GM19239 (cell line): ENCODE measurements at places on chromosomes 11 and 22.

- no peak for DNase-seq
Observed at GRCh38 chr22:26852176-26852575, 194.8 kb downstream of the MIAT start.

GRCh38 chr11:27209562-27210005, 153.4 kb downstream of the CCDC34 start:
- DNase-seq: no peak

- DNase-seq: no peak
Observed at GRCh38 chr11:88480223-88480622, 142.7 kb upstream of the CTSC start.

DNA sequence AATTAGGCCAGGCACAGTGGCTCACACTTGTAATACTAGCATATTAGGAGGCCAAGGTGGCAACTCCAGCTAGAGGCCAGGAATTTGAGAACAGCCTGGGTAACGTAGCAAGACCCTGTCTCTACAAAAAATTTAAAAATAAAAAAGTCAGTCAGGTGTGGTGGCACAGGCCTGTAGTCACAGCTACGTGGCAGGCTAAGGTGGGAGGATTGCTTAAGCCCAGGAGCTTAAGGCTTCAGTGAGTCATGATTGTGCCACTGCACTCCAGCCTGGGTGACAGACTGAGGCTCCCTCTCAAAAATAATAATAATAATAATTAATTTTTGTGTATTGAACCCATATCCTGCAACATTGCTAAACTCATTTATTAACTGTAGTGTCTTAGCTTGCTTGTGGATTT, 15.3 kb upstream of the TRIM29 start:
- DNase-seq: no peak

DNA sequence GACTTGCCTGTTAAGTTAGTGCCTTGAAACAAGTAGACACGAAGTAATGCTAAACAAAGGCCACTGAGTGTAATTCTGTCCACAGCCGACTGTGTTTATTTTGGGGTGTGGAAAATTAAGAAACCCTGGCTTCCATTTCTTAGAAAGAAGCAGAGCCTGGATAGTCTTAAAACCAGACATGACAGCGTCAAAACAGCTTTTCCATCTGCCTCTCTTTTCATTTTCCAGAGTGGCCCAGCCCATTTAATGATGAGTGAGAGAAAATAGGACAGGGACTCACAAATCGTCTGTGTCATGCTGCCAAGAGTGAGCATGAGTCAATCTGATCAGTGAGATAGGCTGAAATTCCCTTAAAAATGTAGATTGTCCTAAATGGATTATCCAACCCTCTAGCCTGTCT, 485.9 kb downstream of the JRKL start:
- DNase-seq: no peak

GRCh38 chr11:12130180-12130980, 20.0 kb downstream of the MICAL2 start:
- DNase-seq: no peak

GRCh38 chr22:28297504-28297903, 378.4 kb upstream of the PITPNB start:
- peak; percentile 15 for DNase-seq

GRCh38 chr11:118321386-118322082, 17.0 kb downstream of the CD3E start:
- no peak for DNase-seq

GRCh38 chr11:31814176-31814868, 3.2 kb upstream of the PAX6 start:
- DNase-seq: no peak

DNA sequence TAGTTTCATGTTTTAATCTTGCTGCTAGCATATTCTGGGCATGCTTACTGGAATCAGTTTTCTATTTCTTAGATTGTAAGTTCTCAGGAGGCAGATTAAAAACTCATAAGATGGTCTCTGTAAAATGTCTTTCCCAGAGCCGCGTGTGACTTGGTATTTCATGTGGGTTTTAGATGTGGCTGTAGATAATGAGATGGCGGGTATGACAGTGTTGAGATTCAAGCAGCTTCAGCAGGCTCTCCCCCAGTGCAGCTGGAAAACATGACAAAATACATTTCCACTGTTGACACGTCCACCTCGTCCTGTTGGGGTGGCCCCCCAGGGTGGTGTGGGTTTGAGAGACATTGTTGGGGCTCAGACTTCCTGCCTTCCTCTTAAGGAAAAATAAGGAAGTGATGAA, 106.8 kb downstream of the KIRREL3 start:
- no peak for DNase-seq

- DNase-seq: no peak
Observed at GRCh38 chr22:46514592-46515207, 22.7 kb downstream of the CELSR1 start.

DNA sequence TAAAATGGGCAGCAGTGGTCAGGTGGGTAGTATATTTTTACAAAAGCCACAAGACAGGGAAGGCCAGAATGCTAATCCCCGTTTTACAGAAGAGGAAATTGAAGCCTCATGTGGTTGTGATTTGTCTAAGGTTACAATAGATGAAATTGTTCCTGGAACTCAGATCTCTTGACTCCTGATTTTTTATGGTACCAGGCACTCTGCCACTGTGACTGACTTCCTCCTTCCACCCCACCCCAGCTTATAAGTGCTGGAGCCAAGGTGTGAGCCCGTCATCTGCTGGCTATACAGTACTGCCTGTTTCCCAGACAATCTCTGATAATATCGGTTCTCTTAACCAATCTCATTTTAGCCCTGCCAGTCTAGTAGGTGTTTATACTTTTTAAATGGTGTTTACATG, 1.9 kb downstream of the SLC5A1 start:
- DNase-seq: no peak

DNA sequence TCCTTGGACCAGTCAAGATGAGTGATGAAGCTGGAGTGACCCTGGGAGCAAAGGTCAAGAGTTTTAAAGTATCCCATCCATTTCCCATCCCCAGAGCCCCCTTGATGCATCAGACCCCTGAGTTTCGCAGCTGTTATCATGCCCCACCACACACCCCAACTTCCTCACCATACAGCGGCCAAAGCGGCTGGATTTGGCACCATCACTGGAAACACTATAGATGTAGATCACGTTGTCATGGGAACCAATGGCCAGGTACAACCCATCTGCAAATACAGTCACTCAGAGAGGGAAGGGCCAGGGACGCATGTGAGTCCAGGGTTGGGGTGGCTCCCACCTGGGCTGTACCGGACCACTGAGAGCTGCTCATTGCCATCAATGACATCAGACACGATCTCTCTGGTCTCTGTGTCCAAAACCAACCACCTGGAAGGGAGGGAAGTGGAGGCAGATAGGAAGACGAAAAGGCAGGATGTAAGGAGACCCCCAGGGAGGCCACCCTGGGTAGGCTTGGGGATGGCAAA, 2.2 kb upstream of the MTA2 start:
- no peak for DNase-seq

- DNase-seq: no peak
Observed at GRCh38 chr11:16572945-16573344, 165.5 kb upstream of the C11orf58 start.

DNA sequence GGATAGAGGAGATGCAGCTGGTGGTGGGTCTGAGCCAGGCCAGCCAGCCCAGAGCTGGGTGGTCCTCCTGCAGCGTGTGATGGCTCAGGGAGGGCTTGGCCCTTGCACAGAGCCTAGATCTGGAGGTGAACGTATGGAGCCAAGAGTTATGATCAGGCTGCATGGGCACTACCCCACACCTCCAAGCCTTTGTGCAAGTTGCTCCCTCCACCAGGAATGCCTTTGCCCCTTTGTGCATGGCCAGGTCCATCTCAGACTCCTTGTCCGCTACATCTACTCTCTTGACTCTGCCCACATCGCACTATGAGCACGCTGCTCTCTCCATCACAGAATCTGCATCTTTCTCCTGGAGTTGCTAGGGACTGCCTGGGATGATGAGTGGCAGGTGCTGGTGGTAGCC, 895.7 kb downstream of the TBC1D22A start:
- DNase-seq: no peak

DNA sequence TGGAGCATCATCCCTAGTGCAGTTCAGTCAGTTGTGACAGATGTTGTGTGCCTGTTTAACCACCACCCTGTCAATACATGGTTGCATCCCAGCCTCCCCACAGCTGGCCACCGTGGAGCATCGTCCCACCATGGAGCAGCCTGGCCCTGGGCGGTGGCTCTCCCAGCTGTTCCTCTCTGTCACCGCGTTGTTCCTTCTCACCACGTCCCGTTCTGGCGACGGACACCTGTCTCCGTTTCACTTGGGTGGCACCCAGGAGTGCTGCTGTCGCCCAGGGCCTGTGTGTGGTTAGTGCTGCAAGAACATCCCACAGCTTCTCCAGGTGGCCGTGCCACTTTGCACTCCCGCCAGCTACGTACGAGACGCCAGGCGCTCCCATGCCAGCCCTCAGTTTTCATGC, 26.5 kb downstream of the MUC6 start:
- DNase-seq: no peak

GRCh38 chr11:101552888-101553287, 30.9 kb downstream of the TRPC6 start:
- no peak for DNase-seq

DNA sequence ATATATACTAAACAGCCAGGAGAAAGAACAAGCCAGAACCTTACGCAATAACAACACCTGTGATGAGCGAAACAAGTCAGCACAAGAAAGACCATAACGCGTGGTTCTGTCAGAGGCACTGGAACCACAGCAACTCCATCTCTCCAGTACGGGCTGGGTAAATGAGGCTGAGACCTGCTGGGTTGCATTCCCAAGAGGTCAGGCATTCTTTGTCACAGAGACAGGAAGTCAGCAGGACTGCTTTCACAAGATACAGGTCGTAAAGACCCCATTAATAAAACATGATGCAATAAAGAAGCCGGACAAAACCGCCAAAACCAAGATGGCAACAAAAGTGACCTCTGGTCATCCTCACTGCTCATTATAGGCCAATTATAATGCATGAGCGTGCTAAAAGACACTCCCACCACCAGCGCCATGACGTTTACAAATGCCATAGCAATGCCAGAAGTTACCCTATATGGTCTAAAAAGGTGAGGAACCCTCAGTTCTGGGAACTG, 21.7 kb downstream of the TPST2 start:
- no peak for DNase-seq

GRCh38 chr22:48105259-48105658, 1342.8 kb downstream of the TBC1D22A start:
- no peak for DNase-seq

DNA sequence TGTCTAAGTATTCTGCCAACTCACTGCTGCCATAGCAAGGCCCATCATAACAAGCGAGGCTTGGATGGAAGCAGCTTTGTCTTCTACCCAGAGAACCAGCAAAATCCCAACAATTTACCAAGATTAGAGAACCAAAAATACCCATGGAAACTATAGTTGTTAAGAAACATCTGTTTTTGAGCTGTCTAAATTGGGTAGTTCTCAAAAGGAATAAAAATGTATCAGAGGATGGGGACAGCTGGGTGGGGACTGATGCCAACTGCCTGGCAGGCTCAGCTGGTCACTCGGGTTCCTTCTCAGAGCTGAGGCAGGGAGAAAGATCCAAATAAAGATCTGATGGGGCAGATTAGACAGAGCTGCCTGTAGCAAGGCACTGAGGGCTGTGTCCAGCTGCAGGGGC, 85.9 kb upstream of the GRK3 start:
- no peak for DNase-seq

DNA sequence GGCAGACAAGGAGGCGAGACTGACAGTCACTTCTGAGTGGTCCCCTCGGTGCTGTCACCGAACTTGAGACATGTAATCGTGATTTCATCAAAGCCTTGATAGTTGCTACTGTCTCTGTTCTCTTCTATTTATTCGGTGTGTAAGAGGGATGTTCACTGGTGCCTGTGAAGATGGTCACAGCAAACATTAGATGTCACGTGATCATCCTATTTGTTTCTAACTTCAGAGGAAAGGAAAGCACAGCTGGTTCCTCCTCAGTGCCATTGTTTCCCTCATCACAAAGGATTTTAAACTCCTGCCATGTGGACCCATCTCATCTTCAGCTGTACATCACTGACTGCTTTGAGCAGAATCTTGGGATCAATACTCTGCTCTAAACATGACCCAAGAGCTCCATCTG, 73.1 kb upstream of the CLMP start:
- no peak for DNase-seq

- no peak for DNase-seq
Observed at GRCh38 chr11:69653406-69653960, 12.5 kb downstream of the CCND1 start.

- no peak for DNase-seq
Observed at GRCh38 chr11:66366844-66367477, 4.6 kb downstream of the SLC29A2 start.

DNA sequence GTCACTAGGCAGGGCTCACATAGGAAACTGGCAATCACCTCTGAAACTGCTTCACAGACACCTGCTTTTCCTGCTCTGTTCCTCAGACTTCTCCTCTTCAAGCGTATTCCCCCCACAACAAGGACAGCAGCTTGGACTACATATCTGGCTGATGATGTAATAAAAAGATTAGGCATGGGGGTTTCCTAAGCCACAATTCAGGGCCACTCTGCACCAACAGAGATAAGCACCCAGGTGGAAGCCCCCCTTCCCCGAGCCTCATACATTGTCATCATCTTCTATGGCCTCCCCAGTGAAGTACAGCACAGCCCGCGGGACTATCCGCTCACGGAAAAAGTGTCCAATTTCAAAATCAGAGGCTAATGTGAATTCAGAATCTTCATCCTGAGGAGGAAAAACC, 25.0 kb upstream of the PHLDA2 start:
- DNase-seq: no peak

- no peak for DNase-seq
Observed at GRCh38 chr11:104620991-104621390, 277.3 kb downstream of the CASP12 start.

DNA sequence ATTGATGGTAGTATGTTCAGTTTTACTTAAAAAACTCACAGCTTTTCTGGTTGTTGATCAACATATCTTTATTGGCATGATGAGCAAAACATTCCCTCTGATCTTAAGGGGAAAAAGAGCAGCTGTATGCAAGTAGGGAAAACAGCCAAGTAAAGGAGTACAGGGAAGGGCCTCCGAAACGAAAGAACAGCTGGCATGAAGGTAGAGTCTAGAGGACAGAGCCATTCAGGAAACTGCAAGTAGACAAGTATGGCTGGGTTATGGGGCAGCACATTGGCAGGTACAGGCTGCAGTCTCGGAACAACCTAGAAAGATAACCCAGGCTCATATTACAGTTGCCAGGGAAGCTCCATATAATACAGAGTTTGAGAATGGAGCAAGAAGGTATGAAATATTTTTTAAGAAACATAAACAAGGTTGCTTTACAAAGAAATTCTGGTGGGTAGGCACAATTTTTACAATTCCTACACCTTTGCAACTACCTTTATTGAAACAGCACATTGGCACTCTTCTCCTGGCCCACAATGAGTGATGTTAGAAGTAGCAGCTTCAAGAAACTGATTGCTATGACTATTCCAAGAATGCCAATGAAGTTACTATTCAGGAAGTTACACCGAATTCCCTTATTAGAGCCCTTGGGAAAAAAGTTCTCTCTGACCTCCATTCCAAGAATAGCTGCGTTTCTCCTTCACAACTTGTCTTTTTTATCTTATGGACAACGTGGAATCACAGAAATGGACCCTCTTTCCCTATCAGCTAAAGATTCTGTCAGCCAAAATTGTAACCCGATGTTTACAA, 45.2 kb downstream of the LGR4 start:
- no peak for DNase-seq

GRCh38 chr11:16096336-16096735, 260.0 kb downstream of the SOX6 start:
- no peak for DNase-seq
